ENCODE measurements at places on chromosomes 1 and 21.

DNA sequence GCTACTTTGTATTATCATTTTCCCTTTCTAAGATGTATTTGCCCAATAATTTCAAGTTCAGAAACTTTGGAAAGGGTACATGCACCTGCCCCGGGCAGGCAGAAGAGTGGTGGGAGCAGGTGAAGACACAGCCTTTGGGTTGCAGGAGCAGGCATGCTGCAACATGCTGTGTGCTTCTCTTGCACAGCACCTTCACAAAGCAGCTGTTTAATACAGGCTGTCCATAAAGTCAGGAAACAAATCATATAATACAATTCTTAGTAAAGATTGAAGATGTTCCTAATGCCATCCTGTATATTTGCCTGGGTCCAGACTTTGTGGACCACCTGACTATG lies 182.9 kb downstream of the ZNF281 start:
- no peak for DNase-seq

DNA sequence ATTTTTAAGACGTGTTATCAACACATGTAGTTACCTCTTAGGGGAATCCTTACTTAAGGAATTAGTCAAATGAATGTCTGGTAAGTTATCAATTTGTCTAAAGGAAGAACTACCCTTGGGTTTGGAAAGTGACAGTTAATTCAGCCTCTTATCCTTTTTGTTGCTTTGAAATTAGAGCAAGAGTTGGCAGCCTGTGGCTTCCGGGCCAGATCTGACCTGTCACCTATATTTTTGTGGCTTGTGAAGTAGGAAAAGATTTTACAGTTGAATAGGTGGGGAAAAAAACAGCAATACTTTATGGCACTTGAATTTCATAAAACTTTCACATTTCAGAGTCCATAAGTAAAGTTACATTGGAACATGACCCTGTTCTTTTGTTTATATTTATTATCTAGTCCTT lies 5.5 kb downstream of the MRPS6 start:
- DNase-seq: no peak

DNA sequence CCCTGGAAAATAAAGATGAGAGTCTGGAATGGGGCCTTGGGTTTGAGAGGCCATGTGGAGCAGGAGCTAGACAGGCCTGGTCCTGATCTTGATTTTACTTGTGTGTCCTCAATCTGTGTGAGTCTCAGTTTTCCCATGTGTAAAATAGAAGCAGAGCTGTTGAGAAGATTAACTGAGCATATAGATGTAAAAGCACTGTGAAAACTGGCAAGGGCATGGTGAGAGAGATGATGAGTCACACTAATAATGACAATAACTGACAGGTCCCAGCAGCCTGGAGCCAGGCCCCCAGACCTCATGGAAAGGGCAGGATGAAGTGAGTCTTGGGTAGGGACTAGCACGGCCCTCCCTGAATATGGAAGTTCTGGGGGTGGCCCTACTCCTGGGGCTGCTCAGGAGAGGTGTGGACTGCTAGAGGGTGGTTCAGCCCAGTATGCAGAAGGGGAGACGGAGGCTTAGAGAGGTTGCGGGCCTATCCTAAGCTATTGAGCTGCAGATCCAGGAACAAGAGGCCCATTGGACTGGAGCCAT lies 2.8 kb upstream of the AHDC1 start:
- DNase-seq: no peak

GRCh38 chr1:234556245-234556943 lies 53.6 kb downstream of the IRF2BP2 start:
- DNase-seq: no peak

- DNase-seq: no peak
Observed at GRCh38 chr1:99180915-99181314, 83.4 kb upstream of the PLPPR4 start.

DNA sequence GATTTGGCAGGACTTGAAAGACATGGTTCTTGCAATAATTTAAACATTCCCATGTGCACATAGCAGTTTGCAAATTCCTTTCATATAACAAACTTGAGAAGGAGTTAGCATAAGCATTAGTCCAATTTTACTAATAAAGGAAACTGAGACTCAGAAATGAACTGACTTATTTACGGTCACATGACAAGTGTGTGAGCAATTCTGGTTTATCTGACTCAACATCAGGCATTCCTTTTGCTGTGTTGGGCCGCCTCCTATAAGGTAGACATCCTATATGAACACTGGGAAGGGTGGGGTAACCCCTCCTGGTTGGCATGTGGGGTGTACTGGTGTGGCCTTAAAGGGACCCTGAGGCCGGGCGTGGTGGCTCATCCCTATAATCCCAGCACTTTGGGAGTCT lies 8.5 kb upstream of the CPT2 start:
- no peak for DNase-seq

- DNase-seq: peak; percentile 34
Observed at GRCh38 chr1:154975409-154976059, 1.1 kb downstream of the CKS1B start.

- DNase-seq: no peak
Observed at GRCh38 chr1:210231846-210232510, 618 bp upstream of the SERTAD4 start.

DNA sequence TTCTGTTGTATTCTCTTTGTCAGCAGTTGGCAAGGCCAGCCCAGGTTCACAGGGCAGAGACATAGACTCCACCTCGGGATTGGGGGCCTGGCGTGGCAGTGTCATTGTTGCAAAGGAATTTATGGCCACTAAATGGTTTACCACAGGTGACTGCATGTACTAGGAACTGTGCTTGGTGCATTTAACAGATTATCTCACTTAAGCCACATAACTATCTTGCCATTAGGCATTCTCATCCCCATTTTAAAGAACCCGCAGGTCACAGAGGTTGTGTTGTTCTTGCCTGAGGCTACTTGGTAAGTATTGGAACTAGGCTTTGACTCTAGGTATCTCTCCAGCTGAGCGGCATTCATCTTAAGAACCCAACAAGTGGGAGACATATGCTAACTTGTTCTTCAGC lies 9.7 kb downstream of the TLCD4 start:
- DNase-seq: no peak

- no peak for DNase-seq
Observed at GRCh38 chr1:1326075-1326605, 1.5 kb downstream of the CPTP start.

- DNase-seq: no peak
Observed at GRCh38 chr21:44395260-44395659, 41.8 kb downstream of the TRPM2 start.

GRCh38 chr1:99768524-99769245 lies 2.2 kb upstream of the FRRS1 start:
- no peak for DNase-seq

- no peak for DNase-seq
Observed at GRCh38 chr1:1899266-1899966, 8.5 kb upstream of the GNB1 start.

DNA sequence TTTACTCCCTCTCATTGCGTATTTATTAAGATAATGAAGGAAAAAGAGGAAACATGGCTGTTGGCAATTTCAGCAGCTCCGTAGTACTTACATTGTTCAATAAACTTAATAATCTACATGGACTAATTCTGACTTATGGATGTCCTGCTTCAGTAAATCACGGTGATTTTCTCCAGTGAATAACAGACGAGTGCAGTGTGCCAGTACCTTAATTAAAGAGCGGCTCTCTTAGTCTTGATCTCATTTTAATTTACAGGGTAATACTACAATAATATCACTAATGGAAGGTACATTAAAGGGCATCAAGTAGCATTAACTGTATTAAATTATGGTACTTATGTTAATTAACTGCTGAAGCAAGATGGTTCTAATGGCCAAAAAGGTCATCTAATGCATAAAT lies 187.2 kb downstream of the NTNG1 start:
- no peak for DNase-seq

DNA sequence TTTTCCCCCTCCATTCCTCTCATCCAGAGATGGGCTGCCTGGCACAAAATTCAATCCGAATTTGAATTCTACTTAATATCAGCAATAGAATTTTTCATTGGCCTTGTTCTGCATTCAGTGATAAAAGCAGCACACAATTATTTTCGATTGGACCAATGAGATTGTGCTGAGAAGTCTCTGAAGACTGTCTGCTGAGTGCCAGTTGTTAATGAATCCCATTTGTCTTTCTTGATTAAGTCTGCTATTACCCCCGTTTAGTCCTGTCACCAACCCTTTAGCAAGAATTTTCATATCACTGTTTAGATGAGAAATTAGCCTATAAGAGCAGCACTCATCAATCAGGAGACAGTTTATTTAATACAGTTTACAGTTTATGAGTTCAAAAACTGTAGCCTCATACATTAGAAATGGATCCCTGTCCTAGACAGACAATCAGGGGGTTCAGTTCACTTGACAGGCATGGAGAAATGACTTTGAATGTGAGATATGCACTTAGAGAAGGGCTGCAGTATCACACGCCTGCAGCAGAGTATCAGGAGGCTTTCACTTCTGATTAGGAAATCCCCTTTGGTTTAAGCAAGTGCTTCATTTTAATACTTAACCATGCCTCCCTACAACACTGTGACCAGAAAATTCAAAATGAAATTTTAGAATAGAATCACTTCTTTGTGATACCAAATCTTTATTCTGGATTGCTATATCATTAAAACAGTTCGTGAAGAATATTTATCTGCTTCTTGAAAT lies 304.7 kb upstream of the PTBP2 start:
- no peak for DNase-seq

- no peak for DNase-seq
Observed at GRCh38 chr1:35490250-35490649, 67.0 kb downstream of the KIAA0319L start.

DNA sequence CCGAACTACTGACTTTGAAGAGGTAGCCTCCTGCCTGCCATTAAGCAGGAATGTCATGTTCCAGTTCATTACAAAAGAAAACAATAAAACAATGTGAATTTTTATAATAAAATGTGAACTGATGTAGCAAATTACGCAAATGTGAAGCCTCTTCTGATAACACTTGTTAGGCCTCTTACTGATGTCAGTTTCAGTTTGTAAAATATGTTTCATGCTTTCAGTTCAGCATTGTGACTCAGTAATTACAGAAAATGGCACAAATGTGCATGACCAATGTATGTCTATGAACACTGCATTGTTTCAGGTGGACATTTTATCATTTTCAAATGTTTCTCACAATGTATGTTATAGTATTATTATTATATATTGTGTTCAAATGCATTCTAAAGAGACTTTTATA lies 159.8 kb upstream of the SGIP1 start:
- DNase-seq: no peak

- DNase-seq: no peak
Observed at GRCh38 chr21:36478941-36479340, 981 bp downstream of the CLDN14 start.

DNA sequence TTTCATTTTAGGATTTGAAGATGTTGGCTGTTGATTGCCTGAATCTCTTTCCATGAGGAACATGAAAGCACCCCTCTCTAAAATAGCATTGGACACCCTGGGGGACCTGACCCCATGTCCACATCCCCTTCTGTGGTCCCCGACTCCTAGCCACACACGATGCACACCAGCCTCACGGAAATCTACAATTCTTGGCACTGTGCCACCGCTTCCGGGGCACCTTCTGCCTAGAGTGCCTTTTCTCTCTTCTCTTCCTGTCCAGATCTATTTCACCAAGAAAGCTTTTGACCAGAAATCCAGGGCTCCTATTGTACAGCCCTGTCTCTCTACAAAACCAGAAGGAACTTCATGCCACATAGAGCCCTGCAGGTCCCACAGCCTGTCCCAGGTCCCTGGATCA lies 50.3 kb downstream of the MYSM1 start:
- no peak for DNase-seq

DNA sequence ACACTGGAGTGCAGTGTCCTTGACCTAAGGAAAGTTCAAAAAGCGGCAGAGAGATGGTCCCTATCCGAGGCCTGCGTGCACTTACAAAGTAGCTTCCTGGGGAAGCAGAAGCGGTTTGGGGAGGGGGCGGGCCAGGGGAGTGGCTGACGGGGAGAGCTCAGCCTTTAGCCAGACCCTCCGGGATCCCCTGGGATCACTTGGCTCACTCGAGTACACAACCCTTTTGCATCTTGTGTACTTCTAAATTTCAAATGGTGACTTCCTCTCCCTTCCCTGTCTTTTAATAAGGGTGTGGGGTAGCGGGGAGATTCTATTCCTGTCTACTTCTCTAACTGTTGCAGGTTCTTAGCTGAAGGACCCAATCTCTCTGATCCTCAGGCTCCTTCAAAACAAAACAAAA lies 18.1 kb upstream of the SNX27 start:
- DNase-seq: no peak

- DNase-seq: no peak
Observed at GRCh38 chr1:164583835-164584539, 25.0 kb downstream of the PBX1 start.

DNA sequence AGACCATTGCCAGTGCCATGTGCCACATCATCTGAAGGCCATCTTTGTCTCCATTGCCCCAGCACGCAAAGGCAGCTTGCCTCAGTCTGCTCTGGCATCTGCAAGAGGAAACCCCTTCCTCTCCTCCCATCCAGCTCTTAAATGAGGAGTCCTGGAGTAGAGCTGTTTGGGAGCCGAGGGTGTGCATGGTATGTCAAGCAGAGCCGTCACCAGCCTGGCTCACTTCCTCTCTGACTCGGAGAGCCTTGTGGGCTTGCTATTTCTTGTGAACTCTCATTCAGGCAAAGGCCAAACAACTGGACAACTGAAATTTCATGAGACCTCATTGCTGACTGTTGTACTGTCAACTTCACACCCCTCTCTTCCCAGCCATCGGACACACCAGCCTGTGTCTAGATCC lies 143.9 kb downstream of the SIPA1L2 start:
- no peak for DNase-seq

DNA sequence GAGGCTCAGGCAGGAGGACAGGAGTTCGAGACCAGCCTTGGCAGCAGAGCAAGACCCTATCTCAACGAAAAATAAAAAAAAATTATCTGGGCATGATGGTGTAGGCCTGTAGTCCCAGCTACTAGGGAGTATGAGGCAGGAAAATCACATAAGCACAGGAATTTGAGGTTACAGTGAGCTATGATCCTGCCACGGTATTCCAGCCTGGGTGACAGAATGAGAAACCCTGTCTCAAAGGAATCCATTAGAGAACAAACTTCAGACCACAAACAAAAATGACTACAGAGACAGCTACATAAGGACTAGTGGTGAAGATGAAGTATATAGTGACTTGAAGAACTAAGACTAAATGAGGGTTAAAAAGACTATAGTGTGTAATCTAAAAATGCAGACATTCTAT lies 233.1 kb downstream of the RERE start:
- DNase-seq: no peak

GRCh38 chr1:183241471-183241870 lies 55.4 kb downstream of the LAMC2 start:
- DNase-seq: no peak

DNA sequence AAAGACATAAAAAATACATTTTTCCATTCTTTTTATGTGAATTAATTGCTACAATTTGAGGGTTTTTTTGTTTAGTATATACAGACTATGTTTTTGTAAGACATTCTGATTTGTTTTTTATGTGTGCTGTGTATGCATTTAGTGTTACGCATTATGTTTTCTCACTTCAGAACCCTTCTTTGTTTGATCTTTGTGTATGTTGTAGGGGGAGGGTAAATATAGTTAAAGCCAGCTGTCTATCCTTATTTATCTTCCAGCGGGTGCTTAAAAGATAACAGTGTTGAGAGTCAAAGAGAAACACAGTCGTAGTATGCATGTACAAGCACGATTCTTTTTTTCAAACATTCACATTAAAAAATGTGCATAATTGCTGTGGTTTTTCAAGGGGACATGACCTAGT lies 97.5 kb upstream of the KIAA1614 start:
- no peak for DNase-seq

- no peak for DNase-seq
Observed at GRCh38 chr1:30852026-30852425, 56.5 kb downstream of the SDC3 start.
